ENCODE measurements at places on chromosomes 11 and 22. TPM values are rescaled to one million over a fixed set of nuclear protein-coding genes. Genes with fewer than 3 reads are reported as not detected.

DNA sequence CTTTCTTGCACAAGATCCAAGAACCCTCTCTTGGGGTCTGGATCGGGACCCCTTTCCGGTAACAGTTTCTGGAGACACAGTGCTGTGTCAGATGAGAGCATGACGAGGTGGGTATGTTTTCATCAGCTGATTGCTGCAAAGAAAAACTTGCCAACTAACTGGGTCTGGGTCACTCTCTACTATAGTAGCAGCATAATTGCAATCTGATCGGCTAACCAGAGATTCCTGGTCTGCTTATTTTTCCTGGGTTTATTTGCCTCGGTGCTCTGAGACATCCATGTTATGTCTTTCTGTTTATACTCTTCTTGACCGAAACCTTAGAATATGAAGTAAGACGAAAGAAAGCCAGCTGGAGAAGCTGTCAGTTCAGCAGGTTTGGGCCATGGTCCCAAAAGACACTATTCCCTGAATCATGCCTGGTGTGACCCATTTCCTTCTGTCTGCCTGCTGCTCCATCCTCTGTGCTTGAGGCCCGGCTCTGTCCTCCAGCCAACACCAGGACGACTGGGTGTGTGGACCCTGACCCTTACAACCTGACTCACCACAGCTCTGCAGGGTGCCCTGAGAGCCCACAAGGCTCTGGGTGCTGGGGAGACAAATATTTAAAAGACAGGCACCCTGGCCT lies 24.1 kb upstream of the CLMP start:
- no peak for ATAC-seq

DNA sequence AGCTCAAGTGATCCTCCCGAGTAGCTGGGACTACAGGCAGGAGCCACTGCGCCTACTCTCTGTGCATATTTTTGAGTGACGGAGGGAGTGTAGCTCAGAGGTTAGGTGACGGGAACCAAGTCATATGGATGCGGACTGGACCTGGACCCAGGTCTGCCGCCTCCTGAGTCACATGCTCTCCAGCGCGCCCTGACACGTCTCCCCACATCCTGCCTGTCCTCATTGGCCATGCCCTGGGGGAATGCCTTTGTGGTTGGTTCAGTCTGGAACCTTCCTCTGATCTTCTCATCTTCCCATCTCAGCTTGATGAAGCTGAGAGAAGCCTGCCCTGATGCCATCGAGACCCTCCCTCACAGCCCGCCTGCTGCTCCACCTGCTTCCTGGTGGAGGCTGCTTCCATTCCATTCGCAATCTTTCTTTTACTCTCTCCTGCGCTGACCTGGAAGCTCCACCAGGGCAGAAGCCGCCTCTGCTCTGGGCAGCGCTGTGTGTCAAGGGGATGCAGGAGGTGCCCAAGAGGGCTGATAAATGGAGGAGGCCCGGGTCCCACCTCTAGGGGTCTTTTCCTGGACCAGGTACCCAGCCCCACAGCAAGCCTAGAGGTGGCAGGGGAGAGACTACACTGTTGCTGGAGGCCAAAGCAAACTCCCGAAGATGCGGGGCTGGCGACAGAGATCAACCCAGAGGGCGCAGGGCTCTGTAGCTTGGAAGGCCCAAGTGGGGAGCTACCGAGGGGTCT lies 13.9 kb upstream of the BAIAP2L2 start:
- ATAC-seq, result peak; percentile 70

DNA sequence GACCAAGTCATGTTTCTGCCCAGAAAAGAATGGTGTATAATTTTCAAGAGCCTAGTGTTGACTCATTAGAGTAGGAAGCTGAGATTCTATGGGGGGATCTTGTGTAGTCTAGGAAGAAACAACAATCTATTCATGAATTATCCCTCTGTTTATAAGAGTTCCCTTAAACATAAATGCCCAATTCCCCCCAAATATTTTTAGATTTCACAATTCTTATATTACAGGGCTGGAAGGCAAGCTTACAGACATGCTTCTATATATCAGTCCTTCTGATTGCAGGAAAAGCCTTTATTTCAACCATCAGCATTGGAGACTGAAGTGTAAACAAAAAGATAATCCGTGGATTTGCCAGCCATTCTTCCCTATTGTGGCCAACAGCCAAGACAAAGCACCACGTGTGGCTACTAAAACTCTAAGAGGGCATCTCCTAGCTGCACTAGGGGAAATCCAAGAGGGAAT lies 71.4 kb downstream of the NAT10 start:
- ATAC-seq, result no peak

DNA sequence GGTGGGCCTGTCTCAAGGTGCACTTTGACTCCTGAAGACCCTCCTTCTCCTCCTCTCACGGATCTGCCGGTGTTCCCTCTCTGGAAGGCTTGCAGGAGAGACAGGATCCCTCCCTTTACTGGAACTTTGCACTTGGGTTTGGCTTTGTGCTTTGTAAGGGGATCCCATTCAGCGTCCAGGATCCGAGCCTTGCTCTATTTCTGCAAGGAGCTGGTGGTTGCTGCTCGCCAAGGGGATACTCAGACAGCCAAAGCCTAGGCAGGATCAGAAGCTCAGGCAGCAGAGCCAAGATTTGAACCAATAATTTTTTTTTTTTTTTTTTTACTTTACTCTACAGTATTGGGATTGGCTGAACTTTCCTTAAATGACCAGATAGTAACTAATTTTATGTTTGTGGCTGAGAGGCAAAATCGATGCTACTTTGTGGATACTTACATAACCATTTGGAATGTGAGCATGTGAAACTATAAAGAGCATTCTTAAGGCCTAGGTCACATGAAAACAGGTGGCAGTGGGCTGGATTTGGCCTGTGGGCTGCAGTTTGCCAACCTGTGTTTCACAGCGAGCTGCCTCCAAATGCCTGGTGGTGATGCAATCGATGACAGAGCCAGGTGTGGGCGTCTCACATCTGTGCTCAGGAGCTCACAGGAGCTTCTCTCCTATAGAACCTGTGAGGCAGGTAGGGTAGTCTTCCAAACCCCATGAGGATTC lies 25.2 kb downstream of the BCR start:
- peak; percentile 85 for ATAC-seq

DNA sequence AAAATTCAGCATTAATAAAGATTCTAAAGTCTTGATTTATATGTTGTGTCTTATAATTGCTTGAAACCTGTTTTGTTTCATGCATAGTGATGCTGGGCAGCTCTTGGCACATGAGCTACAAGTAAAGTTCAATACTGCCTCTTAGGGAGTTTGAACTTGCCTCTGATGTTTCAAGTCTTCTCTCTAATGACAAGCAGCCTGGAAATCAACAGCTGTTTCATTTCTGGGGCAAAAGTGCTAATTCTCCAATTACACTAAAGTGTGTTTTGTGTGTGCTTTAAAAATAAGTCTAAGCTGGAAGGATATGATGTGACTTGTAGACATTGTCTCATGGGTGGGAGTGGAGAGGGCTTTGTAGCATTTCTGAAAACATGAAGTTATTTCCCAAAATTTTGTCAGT lies 23.7 kb upstream of the SESN3 start:
- ATAC-seq, result no peak

- ATAC-seq, result no peak
Observed at GRCh38 chr11:25953006-25953405, 378.9 kb upstream of the ANO3 start.

- no peak for ATAC-seq
Observed at GRCh38 chr11:19160847-19161246, 40.9 kb downstream of the CSRP3 start.

DNA sequence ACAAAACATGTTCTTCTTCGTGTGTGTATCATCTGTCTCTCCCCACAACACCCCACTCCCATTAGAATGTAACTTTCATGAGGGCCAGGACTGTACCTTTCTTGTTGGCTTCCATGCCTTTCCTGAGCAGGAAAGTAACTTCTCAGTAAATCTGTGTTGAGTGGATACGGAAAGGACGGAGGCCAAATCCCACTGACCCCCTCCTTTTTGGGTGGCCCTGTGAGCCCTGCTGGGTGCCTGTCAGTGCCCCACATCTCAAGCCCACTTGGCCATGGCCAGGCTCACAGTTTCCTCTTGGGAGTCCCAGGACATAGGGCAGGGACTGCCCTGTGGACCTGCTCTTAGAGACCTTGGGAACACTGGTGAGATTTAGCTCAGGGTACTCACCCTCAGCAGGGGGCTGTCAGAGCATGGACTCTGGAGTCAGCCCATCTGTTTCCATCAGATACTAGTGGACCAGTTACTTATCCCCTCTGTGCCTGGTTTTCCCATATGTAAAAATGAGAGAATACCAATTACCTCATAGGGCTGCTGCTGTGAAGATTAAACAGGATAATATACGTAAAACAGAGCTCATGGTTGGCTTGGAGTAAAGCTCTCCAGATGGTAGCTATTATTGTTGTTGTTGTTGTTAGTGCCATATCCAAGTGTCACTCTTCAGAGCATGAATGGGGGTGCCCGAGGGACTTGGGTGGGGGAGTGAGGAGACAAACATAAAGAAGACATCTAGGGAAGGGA lies 1.0 kb upstream of the C11orf96 start:
- no peak for ATAC-seq

DNA sequence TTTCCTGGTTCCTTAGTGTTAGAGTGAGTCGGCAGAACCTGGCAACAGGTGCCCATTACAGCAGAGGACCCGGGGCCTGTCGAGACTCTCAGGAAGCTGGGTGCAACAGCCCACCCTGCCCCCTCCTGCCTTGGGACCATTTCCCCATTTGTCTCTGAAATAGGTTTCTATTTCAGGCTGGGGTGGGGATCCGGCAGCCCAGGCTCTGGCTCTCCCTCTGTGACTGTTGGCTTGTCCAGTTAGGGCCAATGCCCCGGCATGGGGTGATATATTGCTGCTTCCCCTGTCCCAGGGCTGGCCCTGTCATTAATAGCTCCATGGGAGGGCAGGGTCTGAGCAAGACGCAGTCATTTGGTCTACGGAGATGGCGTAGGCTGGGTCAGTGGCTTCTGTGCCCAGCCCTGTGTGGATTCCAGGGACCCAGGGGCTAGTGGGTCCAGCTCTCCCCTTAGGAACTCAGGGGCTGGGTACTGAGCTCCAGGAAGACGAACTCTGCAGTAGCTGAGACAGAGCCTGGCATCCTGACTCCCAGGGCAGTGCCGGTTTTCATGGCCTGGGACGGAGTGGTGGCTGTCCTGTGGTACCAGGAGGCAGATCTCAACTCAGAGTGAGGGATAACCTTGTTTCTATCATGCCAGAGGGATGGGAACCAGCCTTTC lies 2.7 kb downstream of the P2RY6 start:
- ATAC-seq, result no peak

DNA sequence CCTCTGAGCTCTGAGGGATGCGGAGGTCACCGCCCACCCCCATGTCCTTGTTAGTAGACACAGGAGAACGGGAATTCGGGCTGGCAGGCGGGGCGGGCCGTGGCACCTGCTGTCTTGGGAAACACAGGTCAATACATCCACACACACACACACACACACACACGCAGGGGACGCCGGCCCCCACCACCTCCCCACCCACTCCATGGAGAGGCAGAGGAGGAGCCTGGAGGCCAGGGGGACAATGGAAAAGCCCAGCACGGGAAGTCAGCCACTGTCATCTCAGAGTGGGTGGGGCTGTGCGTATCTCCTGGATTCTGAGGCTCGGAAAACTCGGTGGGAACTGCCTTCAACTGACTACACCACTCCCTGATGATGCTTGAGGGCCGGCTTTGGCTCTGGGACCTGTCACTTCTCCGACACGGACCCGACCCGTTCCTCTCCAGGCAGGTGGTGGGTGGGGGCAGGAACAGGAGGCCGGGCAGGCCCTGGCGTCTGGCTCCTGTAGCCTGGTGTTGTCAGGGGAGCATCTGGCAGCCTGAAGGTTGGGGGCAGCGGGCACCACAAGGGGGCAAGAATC lies 18.5 kb upstream of the TMEM184B start:
- ATAC-seq, result no peak

GRCh38 chr11:33664166-33664565 lies 36.5 kb downstream of the C11orf91 start:
- ATAC-seq, result no peak

- ATAC-seq, result no peak
Observed at GRCh38 chr11:118224511-118225188, at the start of gene JAML. Gene JAML, minus strand, starts transcription at chr11:118225011. Its CDS starts 10,145 bp downstream, at chr11:118214866.

The TLCD5 gene
- 0.48 TPM for total RNA-seq

The TYR gene
- total RNA-seq, result not detected

The LRRC75B gene
- 5.0 TPM for total RNA-seq

The KRTAP5-11 gene
- not detected for total RNA-seq

Measured in esophagus mucosa (tissue), 1 donor.